ENCODE measurements at places on chromosomes 7 and 10.

DNA sequence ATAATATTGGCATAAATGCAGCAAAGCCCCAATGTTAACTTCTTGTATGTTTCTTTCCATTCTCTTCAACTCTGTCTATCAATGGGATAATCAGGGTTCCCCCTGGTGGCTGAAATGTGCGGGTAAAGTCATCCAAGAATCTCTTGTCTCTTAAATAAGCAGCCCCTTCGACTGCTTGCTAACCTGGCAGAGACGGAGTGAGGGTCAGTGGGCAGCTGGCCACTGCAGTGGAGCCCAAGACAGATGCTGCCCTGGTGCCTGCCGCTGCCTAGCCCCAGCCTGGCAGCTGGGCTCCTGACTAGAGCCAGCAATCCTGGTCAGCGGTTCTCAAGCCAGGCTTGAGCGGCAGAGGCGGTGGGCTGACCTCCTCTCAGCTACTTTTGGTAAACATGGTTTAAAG is 248.9 kb downstream of the COBL start:
- DNase-seq: no peak

DNA sequence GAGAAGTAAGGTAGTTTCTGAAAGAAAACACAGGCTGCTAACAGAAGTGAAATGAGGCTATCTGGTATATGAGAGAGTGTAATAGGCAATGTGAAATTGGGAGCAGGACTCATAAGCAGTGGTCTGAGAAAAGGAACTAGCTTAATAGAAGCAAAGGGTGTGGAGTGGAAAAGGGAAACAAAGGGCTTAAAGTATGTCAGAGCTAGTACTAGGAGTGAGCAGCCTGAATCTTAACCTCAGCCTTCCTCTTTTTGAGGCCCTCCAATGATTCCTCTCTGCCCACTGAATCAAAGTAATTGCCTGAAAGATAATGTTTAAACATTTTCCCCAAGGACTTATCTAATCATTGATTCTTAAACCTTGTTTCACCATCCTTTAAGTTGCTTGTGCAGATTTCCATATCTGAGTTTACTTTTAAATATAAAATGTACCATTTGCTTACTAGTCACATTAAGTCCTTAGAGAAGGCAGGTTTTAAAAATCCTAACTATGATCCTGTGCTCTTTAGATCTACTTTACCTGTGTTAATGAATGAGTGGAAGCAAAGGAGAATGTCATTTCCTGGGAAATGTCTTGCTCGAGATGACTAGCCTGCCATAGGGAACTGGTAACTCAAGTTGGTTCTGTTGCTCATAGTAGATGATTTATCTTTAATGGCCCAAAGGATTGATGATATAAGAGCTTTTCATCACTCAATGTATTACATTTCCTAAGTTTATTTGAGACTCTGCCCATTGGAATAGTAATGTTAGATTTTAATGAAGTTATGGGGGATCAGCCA is 155.0 kb downstream of the SKAP2 start:
- no peak for DNase-seq

GRCh38 chr10:30734901-30735300 is 105.3 kb upstream of the LYZL2 start:
- DNase-seq: no peak

- DNase-seq: no peak
Observed at GRCh38 chr7:16420329-16420648, 1.0 kb downstream of the CRPPA start.

DNA sequence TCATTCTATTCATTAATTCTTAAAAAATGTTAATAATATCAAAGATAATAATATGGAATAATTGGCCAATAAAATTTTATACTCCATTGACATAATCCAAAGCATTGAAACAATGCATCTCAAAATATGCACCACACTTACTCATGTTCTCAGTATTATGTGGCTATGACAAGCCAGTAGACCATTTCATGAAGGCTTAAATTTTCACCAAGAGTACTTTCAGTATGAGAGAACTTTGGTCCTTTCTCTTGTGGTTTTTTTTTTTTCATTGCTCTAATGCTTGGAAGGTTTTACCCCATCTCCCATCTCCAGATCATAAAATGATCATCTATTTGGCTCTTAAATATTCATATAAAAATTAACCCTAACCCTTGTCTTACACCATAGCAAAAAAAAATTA is 45.5 kb upstream of the TMEM140 start:
- DNase-seq: no peak

DNA sequence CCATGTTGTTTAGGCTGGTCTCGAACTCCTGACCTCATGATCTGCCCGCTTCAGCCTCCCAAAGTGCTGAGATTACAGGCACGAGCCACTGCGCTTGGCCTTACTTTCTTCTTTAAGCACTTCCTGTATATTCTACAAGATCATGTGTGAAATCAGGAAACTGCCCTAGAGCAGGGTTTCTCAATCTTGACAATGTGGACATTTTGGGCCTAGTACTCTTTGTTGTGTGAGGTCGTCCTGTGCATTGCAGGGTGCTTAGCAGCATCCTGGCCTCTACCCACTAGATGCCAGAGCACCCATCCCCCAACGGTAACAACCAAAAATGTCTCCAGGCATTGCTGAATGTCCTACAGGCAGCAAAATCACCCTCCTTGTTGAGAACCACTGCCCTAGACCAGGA is 24.7 kb downstream of the RRP12 start:
- DNase-seq: no peak

DNA sequence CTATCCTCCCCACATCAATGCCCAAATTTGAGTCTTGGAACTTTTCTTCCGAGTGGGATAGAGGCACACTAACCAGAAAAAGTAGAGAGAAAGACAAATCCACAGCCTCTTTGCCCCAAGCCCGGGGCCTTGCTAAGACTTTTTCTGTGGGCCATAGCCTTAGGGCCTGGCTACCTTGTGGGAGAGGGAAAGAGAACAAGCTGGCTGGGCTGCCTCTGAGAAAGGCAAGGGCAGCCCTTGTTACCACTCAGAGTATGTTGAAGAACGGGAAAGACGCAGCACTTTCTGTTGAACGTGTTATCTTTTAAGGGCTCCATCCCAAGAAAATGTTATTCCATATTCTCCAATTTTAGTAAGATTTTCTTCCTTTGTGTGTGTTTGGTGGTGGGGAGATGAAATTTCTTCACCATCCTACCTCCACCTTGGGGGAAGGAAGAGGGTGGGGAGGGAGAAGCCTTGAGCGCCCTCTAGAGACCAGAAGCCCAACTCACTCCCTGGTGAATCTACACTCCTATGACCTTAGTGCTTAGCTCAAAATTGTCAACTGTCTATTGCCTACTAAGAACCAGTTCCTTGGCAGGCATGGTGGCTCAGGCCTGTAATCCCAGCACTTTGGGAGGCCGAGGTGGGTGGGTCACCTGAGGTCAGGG is 3.9 kb upstream of the NRF1 start:
- DNase-seq: no peak

DNA sequence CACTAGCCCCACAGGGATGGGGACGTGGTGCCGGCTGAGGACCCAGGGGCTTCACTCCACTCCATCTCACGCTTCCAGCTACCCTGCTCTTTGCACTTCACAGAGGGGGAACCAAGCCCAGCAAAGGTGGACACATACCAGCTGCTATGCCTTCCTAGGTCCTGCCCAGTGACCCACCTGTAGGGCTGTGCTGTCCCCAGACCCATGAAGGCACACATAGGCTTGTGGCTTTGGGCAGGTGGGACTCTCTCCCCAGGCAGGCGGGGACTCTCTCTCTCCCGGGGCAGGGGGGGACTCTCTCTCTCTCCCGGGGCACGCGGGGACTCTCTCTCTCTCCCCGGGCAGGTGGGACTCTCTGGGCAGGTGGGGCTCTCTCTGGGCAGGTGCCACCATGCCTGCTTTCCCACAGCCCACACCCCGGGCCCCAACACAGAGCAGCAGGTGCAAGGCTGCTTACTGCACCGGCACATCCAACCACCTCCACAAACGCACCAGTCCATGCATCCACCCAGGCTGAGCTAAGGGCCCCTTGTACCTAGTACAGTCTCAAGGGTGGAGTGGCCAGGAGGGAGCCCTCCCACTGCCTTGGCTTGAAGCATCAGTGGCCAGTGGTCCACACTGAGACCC is 13.8 kb upstream of the GPR146 start:
- no peak for DNase-seq

GRCh38 chr7:86929293-86930109 is 130.0 kb downstream of the ELAPOR2 start:
- DNase-seq: no peak

DNA sequence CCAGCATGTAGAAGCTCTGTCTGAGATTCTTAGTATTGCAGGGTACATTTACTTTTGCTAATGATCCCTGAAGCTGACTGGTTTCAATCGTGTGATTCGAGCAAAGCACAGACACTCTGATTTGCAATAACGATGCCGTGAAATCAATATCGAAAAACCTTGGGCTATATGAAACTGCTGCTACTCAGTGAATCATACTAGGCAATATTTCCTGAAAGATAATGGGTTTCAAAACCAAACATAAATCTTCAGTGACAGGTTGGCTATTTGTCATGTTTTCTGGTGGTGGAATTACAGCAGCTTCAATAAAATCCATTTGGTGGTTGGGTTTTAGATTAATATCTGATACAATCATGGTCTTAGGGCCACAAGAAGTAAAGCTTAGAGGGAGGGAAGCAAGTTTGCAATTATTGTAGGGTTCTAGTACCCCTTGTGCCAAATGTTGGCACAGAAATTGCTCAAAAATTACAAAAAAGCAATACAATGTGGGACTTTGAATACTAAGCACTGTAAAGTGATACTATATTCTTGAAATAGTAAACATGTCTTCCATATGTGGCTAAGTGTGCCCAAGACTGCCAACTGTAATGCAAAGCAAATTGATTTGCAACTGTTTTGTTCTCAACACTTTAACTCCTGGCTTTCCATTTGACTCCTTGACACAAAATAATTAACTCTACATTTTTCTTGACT is 112.4 kb upstream of the JAZF1 start:
- DNase-seq: no peak

DNA sequence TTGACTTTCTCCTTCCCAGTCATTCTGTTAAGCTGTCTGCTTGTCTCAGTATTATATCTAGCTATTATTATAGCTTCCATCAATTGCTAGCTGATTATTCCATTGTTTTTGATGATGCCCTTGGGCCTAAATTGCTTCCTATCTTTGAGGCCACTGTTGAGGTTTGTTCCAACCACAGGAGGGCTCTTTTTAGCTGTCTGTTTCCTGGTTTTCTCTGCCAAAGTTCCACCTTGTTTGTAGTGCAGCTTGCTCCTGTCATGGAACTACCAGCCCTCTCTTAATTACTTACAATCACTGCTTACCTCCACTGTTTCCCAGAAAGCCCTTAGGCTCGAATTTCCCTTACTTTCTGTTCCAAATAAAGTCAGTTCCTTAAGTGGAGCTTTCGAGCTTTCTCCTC is 118.7 kb upstream of the SEC61G start:
- DNase-seq: no peak

DNA sequence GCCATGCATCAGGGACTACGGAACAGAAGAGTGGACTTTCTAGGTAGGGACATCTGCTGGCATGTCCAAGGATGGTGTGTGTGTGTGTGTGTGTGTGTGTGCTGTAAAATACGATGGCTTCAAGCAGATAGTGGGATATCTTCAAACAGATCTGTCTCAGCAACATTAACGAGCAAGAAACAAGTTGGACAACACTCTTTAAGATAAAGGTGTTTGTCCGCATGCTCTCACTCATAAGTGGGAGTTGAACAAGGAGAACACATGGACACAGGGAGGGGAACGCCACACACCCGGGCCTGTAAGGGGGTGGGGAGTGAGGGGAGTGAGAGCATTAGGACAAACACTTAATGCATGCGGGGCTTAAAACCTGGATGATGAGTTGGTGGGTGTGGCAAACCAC is 89.8 kb upstream of the AKR1E2 start:
- no peak for DNase-seq

Data from hypothalamus (tissue), 51 donors.